HTR-8/SVneo (cell line): ENCODE measurements at places on chromosomes 13 and 19.

DNA sequence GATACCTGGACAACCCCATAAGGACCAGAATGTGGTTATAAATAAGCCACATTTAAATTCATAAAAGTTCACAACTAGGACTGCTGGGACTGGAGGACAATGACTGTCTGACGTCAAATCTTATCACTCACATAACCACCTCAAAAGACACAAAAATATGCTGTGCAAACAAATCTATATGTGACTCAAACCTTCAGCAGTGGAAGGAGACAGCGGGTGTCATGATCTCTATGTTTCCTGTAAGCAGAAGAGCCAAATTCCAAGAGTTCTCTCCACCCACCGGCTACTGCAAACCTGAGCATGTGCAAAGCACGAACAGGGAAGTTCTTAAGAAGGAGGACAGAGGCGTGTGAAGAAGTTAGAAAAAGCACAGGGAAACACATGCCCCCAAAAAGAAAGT, 113.2 kb downstream of the MYCBP2 start:
- no peak for DNase-seq

- no peak for DNase-seq
Observed at GRCh38 chr19:14061081-14061749, 661 bp downstream of the PALM3 start.

- DNase-seq, result no peak
Observed at GRCh38 chr19:17751103-17751911, at the start of gene FCHO1. FCHO1 (plus strand) TSS chr19:17751477; CDS start chr19:17755165, 3,688 bp downstream.

GRCh38 chr19:17264641-17264979, at the start of gene USHBP1:
USHBP1 (minus strand) TSS chr19:17264745; CDS start chr19:17264299, 446 bp downstream.
- DNase-seq, result no peak

GRCh38 chr13:40618581-40619478, 47.6 kb downstream of the FOXO1 start:
- DNase-seq, result no peak

- DNase-seq, result peak; percentile 18
Observed at GRCh38 chr19:41541990-41542584, 33.9 kb upstream of the CEACAM21 start.
